ENCODE measurements at places on chromosomes 3 and 15.

DNA sequence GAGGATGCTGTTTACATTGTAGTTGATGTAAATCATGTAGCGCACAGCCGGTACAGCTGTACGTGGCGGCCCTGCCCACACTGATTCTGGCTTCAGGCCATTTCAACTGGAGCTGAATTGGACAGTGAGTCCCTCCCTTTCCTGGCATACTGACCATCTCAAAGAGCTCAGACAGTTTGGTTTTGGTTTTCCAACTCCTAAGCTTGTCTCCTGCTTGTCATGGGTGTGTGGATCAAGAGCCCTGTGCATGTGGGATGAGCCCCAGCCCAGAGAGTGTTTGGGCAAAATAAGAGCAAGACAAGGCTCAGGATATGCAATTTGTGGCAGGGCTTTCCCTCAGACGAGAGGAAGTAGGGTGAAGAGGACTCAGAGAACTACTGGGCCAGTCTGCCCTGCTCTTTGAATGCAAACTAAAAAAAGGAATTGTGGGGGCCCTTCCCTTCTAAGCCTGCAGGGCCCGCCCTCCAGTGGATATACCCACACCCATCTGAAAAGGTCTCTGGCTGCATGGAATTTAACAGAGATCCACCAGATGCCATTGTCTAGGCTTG, 13.3 kb downstream of the ITGA11 start:
- no peak for DNase-seq

- no peak for DNase-seq
Observed at GRCh38 chr3:149371723-149372114, 5.7 kb downstream of the TM4SF1 start.

GRCh38 chr3:122067214-122067550, 12.0 kb downstream of the CD86 start:
- no peak for DNase-seq

GRCh38 chr3:28022916-28023315, 218.5 kb upstream of the CMC1 start:
- no peak for DNase-seq

DNA sequence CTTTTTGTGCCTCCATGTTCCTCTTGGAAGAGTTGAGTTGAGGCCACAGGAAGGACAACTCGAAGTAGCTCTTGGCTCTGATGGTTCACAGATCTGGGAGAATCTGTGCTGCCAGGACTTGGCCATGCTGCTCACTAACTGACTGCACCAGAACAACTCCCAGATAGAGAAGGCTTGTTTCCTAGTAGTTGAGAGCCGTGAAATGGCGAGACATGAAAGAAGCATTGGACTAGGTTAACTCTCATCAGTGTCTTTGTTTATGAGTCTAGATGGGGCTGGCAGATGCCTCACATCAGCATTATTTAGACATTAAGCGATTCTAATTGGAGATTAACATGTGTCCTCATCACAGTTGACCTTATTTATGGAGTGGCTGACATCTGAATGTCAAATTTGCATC, 92.9 kb upstream of the AGBL1 start:
- no peak for DNase-seq

DNA sequence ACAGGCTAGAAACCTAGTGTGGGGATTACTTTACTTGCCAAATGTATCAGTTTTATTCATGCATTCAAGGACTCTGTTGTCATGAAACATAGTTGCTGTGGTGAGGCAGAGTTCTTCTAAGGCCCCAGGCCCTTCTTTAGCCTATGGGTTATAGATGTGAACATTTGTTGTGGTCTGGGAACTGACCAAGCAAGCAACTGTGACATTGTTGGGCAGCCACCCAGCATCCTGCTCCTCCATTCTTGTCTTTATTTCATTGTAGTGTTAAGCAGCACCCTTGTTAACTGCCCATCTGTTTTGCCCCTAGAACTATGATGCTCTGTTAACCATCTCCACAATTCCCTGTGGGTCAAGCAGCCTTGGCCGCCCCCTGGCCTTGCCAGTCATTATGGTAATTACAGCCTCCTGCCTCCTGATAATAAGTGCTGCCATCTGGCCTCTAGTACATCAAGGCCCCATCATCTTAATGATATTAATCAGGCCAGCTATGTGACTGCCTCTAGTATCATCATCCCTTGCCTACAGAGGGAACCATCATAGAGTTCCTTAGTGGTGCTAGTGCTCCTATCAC, 12.2 kb upstream of the IFT57 start:
- DNase-seq: no peak
